ENCODE measurements at places on chromosomes 2 and 18. TPM values are rescaled to one million over a fixed set of nuclear protein-coding genes. Genes with fewer than 3 reads are reported as not detected.

The PDE11A gene
- not detected for total RNA-seq

The GNAL gene
- total RNA-seq: 1.6 TPM

DNA sequence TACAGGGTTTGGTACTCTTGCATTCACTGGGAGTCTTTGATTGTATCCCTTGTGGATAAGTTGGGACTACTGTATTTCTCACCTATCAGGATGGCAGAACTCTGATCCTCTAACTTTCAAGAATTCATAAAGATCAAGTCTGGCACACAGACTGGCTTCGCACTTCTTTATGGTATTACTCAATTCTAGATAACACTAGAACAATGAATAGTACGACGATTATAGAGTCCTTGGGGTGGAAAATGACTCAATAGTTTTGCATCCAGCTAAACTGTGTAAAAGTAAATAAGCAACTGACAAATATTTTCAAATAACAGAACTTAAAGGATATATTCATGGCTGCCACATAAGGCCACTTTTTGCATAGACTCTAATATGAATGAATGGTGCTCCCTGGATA lies 103.4 kb upstream of the MEX3C start:
- DNase-seq: no peak

DNA sequence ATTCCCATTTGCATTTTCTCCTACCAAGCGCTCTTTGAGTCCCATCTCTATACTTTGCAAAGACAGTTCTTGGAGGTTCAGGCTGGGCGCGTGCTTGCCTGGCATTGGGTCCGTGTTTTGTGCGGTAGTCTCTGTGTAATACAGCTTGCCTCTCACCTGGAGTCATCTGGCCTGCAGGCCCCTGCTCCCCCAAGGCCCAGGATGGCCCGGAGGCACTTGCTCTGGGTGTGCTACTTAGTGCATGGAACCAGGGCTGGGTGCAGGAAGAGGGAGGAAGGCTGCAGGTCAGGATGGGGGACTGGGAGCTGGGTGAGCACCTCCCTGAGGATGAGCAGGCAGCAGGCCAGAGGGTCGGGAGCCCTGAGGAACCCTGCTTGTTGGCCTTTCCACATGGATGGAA lies 220.9 kb downstream of the LDLRAD4 start:
- DNase-seq: no peak

DNA sequence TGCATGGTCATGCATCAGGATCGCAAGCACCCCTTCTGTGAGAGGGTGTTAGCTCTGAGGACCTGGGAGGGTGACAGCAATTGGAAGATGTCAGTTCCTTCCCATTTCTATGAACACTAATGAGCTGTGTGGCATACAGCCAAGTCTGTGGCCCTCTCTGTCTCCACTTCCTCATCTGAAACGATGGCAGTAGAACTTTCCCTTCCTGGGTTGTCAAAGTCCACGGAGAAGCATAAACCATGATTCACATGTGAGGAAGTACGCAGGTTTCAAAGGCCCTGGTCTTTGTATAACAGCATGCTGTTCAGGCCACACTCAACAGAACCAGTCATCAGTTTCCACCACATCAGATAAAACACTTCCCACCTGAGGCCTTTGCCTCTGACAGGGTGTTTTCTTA lies 167.4 kb upstream of the RAB6C start:
- DNase-seq: no peak

The SCYGR4 gene
- total RNA-seq: not detected

- peak; percentile 83 for DNase-seq
Observed at GRCh38 chr2:113240150-113240914, 38.4 kb downstream of the PAX8 start.

The ZAP70 gene
- not detected for total RNA-seq

The ID2 gene
- 0.54 TPM for total RNA-seq
